NCI-H1417 (cell line): ENCODE measurements at places on chromosomes 7 and 10.

- no peak for DNase-seq
Observed at GRCh38 chr10:17033529-17034260, 95.9 kb downstream of the CUBN start.

DNA sequence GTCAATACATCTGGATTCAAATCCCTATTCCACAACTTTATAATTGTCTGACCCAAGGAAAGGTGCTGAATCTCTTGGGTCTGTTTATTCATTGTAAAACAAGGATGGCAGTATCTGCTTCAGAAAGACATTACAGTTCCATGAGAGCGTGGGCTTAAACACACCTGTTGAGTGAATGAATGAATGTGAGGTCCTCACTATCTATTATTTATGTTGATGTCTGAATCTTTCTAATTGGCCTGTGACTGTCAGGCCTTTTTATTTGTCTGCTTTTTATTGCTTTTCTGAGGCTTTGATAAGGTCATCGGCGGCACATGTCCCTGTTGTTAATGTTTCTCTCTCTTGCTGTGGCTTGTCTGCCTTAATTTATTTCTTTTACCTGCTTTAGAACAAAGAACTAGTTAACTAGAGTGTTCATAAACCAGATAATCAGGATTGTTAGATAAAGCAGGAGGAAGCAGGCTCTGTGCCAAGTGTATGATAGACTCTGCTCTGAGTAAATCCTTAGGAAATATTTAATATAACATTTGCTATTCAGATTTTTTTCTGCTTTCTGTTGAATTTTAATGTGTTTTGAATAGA lies 42.3 kb upstream of the CYCS start:
- DNase-seq, result peak; percentile 22

- peak; percentile 60 for DNase-seq
Observed at GRCh38 chr7:1567896-1568510, 1.8 kb downstream of the PSMG3 start.

- peak; percentile 53 for DNase-seq
Observed at GRCh38 chr7:113289140-113289740, 170.9 kb upstream of the SMIM30 start.

GRCh38 chr10:86711513-86712316 lies 43.4 kb downstream of the LDB3 start:
- peak; percentile 73 for DNase-seq

- no peak for DNase-seq
Observed at GRCh38 chr7:50539725-50540124, 25.5 kb downstream of the DDC start.

DNA sequence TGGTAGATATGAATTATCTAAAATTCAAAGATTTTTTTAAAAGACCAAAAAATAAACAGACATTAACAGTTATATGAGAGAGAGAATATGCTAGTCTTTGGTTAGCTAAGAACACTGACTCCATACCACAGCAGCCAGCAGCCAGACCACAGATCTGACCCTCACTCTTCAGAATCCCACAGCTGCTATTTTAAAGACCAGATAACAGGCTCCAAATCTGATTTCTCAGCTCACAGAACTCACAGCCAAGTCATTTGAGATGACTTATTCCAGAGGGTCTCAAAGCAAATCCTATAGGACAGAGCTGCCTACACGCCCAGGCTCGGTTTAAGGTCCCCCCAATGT lies 20.4 kb downstream of the NUDCD3 start:
- DNase-seq, result no peak

GRCh38 chr7:98034081-98035035 lies 44.4 kb upstream of the OCM2 start:
- DNase-seq, result no peak

- DNase-seq, result no peak
Observed at GRCh38 chr7:150891740-150892139, 39.4 kb downstream of the AOC1 start.

GRCh38 chr7:20064974-20065862 lies 152.0 kb downstream of the MACC1 start:
- no peak for DNase-seq

DNA sequence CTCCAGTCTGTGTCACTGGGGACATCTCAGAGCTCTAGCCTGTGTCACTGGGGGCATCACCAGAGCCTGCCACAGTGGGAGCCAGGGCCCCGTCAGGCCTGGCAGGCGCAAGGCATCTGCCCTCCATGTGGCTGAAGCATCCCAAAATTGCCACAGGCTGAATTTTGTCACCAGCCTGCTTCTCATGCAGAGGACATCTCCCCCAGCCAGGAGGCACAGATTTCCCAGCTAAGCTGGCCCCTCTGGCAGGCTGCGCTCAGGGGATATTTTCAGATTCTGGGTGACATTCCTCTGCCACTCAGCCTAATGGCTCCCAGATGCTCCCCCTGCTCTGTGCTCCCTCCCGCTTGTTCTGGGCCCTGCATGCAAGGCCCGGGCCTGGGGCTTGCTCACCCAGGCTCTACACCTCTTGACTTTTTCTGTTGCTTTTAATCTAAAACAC lies 64.6 kb downstream of the COL13A1 start:
- no peak for DNase-seq

- no peak for DNase-seq
Observed at GRCh38 chr7:68043546-68043945, 1046.9 kb downstream of the TYW1 start.

GRCh38 chr7:4000139-4000538 lies 682.0 kb upstream of the FOXK1 start:
- DNase-seq, result no peak

- DNase-seq, result no peak
Observed at GRCh38 chr7:36264123-36264801, 111.2 kb downstream of the EEPD1 start.

DNA sequence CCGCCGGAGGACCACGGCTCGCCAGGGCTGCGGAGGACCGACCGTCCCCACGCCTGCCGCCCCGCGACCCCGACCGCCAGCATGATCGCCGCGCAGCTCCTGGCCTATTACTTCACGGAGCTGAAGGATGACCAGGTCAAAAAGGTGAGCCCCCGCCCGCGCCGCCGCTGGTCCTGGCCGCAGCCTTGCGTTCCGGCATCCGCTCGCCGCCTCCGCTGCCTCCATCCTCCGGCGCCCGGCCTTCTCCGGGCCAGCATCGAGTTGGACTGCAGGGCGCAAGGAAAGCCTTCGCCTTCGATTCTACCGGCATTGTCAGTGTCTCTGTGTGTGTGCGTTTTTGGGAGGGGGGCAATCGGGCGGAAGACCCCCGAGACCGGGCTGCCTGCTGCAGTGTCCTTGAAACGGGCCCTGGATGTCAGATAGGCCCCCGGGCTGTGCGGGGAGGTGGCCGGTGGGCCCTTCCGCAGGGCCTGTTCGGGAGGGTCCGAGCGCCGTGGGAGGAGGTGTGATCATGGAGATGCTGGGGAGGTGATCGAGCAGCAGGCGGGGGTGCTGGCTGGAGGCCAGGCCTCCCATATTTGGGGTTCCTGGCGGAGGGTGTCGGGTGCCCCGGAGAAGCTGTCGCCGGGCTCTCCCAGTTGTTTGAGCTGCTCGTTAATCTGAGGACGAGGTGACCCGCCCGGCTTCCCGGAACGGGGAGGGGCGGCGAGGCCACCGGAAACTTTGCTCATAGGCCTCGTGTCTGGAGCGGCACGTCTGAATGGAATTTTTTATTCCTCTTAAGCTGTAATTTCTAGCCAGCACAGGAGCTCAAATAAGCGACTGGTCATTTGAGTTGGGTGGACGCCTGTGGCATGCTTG lies 40.8 kb downstream of the HK1 start:
- no peak for DNase-seq

DNA sequence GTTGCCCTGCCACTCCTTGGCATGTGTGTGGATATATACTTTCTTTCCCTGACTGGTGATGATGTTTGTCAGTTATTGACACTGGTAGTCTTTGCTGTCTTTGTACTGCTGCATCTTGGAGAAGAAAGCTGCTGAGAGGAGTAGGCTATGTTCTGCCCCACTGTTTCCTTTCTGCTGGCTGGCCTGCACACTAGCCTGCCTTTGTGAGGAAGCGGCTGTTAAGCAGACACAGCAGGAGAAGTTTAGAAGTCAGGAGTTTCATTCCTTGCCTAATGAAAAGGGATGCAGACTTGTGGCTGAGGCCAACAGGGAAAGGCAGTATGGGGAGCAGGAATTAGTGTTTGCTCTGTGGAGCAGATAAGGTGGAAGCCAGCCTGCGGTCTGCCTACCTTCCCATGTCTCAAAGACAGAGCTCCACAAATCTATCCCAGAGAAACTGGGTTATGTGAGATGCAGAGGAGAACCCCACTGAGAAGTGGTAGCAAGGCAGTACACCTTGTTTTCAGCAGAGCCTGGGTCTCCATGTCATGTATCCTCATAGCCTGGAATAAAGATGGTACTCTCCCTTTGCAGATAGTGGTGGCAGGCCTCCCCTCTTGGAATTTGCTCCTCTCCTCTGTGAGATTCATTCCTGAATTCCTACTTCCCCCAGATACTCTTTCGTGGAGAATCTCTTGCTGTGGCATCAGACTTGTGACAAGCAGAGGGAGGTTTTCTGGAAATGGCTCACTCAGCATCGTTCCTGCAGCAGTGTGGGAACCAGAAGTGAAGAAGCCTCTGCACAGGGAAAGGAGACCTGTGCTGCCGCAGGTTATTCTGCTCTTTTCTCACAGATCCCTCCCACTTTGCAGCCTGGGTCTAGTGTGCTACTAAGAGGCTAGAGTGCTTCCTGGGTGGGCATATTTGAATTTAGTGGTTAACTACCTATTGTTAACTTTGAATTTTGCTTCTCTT lies 130.2 kb downstream of the LRRC4 start:
- no peak for DNase-seq

DNA sequence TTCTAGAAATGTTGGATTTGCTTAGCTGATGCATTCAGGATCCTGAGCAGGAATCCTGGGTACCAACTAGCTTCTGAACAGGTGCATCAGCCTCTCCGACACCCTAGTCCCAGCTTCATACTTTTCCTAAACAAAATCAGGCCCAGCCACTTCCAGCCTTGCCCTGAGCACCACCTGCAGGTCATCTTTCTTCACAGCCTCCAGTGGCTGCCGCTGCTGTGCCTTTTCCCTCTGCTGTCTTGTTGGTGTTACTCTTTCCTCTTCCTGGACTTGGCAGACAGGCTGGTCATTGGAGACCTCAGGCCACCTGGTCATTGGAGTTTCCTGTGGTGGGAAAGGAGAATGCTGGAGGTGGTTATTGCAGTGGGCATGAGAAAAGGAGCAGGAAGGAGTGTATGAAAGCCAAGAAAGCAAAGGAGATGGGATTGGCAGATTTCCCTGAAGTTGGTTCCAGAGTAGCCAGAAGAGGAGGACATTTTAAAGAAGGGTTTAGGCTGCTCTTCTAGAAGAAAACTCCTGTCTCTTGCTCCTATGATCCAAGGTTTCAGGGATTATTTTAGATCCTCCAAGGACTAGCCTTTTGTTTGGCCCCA lies 48.2 kb upstream of the NFKB2 start:
- DNase-seq, result peak; percentile 42

GRCh38 chr10:71398976-71399375 lies 2.3 kb downstream of the CDH23 start:
- DNase-seq, result no peak

DNA sequence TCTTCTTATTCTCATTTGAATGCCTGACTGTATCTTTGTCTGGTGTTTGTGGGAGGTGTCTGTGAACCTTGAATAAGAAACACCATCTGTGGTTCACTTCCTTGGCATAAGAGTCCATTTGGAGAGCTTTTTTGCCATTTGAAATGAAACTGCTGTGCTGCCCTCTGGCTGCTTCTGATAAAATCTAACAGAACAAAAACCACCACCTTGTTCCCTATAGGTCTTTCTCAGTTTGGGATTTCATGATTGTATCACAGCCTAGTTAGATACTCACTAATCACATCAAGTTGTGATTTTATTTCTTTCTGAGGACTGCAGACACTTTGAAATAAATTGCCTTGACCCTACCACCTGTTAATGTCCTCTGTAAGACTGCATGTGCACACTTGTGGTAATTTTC lies 102.7 kb upstream of the FAM13C start:
- no peak for DNase-seq

GRCh38 chr10:91689731-91690168 lies 56.9 kb upstream of the PPP1R3C start:
- DNase-seq, result no peak

DNA sequence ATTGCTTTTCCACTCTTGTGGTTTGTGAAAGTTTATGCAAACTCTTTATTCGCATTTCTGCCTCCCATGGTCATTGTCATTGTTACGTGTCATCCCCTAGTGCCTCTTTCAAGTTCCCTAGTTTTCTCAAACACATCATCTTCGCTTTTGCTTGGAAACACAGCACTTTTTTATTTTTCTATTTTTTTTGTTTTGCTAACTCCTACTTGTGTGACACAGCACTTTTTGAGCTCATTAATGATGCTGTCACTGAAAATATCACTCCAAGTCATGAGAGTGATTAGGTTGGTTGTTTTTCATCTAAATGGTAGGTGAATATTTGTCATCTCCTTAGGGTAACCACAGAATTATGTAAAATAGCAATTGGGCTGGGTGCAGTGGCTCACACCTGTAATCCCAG lies 8.5 kb upstream of the STX1A start:
- no peak for DNase-seq

DNA sequence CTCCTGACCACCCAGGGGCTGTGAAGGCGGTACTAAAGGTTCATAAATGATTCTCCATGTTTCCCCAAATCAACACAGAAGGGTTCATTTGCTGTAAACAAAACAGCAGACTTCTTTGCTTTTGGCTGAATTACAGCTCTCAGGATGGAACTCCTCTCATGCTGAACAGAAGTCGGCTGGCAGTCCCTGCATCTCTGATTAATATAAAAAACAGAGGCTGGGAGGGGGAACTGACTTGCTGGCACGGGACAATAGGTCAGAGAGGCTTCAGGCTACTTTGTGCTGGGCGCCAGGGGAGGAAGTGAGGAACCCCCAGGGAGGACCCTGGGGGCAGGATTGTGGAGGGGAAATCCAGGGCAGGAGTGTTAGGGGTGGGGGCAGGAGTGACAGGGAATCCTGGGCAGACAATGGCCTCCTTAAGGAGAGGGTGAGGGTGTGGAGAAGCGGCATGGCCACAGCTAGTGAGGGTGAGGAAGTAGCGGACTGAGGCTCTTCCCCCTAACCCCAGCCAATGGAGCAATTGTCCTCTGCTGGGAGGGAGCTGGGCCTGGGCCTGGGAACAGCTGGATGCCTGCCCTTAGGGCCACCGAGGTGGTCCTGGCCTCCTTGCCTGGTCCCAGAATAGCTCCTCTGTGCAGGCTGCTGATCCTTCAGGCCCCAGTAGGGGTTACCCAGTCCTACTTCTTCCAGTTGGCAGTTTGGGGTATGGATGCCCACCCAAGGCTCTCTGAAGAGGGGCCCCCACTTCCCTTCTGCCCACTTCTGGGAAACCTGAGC lies 9.2 kb upstream of the SFRP5 start:
- DNase-seq, result no peak

GRCh38 chr7:154504918-154505317 lies 452.7 kb downstream of the DPP6 start:
- no peak for DNase-seq

- DNase-seq, result no peak
Observed at GRCh38 chr10:4617589-4617988, 208.4 kb upstream of the AKR1E2 start.
